ENCODE measurements at places on chromosomes 1 and 21. TPM values are rescaled to one million over a fixed set of nuclear protein-coding genes. Genes with fewer than 3 reads are reported as not detected.
A peak's percentile ranks its signal among the peaks of the same experiment; 100 is the strongest.

- no peak for DNase-seq
Observed at GRCh38 chr1:223794136-223794880, 51.4 kb downstream of the TP53BP2 start.

- no peak for DNase-seq
Observed at GRCh38 chr1:51916587-51917405, 38.3 kb upstream of the NRDC start.

GRCh38 chr1:94668528-94668927 is 127.0 kb upstream of the F3 start:
- no peak for DNase-seq

- DNase-seq, result no peak
Observed at GRCh38 chr1:153617663-153618062, 1.5 kb upstream of the S100A14 start.

GRCh38 chr1:117416546-117417125 is 49.4 kb downstream of the MAN1A2 start:
- DNase-seq, result no peak

- DNase-seq, result no peak
Observed at GRCh38 chr21:19120591-19120990, 717.0 kb upstream of the TMPRSS15 start.

DNA sequence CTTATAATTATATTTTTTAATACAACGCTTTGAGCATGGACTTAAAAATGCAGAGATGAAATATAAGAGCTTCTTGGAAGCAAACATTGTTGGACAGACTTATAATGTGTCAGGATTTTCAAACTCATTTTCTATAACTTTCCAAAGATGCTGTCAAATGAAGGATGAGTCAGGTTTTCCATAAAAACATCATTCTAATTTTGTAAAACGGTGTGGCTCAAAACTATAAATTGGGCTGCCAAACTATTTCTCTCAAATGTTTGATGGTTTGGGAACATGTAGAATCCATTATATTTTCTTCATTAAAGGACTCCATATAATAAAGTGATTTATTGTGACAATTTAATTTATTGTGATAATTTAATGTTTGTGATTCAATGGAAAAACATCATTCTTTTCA is 511.2 kb downstream of the USP25 start:
- no peak for DNase-seq

GRCh38 chr1:22452481-22452957 is 868 bp downstream of the ZBTB40 start:
- no peak for DNase-seq

DNA sequence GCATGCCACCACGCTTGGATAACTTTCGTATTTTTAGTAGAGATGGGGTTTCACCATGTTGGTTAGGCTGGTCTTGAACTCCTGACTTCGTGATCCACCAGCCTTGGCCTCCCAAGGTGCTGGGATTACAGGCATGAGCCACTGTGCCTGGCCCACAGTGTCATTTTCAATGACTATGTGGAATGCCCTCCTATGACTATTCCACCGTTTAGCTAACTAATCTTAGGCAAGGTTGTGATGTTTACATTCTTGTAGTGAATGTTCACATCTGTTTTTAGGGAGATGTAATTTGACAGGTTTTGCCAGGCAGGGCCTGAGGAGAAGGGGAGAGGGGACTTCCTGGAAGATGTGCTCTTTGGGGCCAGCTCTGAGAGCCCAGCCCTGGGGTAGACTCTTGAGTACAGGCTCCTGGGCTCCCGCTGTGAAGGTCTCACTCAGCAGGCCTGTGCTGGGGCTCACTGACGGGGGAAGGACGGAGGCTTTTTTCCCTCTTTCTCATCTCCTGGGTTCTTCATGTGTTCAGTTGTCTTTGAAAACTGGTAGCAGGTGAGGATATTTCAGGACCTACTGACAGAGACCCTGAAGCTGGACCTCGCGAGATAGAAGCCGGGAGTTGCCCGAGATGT is 13.2 kb downstream of the COQ8A start:
- no peak for DNase-seq

GRCh38 chr1:119790451-119791198 is 20.6 kb downstream of the REG4 start:
- DNase-seq, result no peak

DNA sequence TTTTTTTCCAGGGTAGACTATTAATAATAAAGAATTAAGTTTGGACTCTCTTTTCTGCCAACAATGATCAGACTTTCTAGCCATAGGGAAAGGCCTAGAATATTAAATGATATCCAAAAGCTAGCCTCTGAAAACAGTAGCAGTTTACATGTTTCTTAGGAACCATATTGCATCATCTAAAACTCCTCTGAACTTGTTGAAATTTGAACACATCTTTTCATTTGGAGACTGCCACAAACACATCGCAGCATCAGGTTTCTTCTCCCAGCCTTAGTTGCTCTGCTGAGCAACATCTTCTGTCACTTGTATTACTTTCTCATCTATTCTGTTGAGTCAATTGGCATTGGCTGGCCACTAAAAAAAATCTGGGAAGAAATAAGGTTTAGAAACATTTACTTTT is 63.2 kb upstream of the GNG4 start:
- DNase-seq, result no peak

GRCh38 chr1:9196129-9197040 is 38.2 kb upstream of the H6PD start:
- DNase-seq, result peak; percentile 59

DNA sequence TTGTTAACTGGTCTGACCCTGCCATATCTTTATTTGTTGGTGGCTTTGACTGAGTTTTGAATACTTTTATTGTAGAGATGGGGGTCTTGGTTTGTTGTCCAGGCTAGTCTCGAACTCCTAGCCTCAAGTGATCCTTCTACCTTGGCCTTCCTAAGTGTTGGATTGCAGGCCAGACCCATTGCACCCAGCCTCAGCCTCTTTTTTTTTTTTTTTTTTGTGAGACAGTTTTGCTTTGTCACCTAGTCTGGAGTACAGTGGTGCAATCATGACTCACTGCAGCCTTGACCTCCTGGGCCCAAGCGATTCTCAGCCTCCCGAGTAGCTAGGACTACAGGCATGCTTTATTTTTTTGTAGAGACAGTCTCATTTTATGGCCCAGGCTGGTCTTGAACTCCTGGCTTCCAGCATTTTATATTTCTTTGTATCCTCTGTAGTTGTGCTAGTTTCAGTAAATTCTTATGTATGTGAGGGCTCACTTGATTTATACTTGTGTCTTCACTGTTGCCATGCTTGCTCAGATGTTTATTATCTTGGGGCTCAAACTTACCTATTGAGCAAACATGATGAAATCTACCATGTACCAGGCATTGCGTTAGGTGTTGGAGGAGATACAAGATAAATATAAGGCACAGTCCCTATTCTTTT is 24.1 kb downstream of the THRAP3 start:
- no peak for DNase-seq

DNA sequence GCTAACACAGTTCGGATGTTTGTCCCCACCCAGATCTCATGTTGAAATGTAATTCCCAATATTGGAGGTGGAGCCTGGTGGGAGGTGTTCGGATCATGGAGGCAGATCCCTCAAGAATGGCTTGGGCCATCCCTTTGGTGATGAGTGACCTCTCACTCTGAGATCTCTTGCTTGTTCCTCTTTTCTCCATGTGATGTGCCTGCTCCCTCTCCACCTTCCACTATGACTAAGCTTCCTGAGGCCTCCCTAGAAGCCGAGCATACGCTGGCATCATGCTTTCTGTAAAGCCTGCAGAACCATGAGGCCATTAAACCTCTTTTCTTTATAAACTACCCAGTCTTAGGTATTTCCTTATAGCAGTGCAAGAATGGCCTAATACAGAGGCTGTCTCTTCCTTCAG is 8.1 kb upstream of the PLA2G5 start:
- DNase-seq, result no peak

- DNase-seq, result peak; percentile 65
Observed at GRCh38 chr1:21963477-21964217, 13.2 kb upstream of the CELA3B start.

DNA sequence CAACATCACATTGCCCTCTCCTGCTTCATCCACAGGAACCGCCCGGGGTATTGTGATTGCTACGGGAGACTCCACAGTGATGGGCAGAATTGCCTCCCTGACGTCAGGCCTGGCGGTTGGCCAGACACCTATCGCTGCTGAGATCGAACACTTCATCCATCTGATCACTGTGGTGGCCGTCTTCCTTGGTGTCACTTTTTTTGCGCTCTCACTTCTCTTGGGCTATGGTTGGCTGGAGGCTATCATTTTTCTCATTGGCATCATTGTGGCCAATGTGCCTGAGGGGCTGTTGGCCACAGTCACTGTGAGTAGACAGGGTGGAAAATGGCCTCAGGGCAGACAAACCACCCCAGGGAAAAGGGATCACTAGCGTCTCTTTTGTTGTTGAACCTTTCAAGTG is 12.7 kb downstream of the ATP1A4 start:
- no peak for DNase-seq

DNA sequence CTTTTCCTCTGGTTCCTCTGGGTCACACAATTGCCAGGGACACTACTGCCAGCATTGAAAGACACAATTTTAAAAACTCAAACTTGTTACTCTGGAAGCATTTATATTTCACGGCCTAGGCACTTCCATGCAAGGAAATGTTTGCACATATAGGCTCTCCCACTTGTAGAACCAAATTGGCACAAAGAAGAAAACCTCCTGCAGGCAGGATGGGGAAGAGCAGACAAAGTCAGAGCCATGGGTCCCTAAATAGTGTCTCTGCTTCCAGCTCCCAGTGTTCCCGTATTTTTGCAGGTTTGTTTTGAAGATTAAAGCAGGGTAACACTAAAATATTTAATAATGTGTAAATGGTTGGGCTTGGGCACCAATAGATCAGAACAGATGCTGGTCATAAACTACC is 19.0 kb upstream of the ADGRL2 start:
- DNase-seq, result no peak

Gene SERPINC1
- not detected for total RNA-seq

Gene CDA
- total RNA-seq, result not detected

Gene GPA33
- not detected for total RNA-seq

Gene SRP9
- total RNA-seq, result 368 TPM

Gene GNL2
- total RNA-seq, result 44.4 TPM

Measured in frontal cortex (tissue), 4 donors.